Activated CD4-positive, alpha-beta T cell treated with anti-CD3 and anti-CD28 coated beads, Interleukin-2, amount 10 ng/mL, durations not matched to agents 7 days and 5 days (primary cell): ENCODE measurements at places on chromosomes 3 and 15. TPM values are rescaled to one million over a fixed set of nuclear protein-coding genes. Genes with fewer than 3 reads are reported as not detected.

DNA sequence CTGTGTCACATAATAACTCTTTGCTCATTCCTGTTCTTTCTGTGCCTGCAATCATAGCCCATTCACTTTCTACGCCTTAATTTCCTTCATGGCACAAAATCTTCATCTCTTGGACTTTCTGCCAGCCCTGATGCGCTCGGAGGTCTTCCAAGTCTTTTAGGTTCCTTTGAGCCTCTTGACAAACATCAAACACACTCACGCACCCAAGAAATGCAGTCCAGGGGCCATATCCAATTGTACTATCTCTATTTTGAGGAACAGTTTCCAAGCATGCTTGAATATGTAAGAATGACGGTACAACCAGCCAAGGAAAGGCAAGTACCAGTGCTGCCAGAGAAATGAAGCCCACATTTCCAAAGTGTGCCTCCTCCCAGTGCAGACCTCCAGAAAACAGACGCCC is 234.1 kb downstream of the MEX3B start:
- no peaks in the 10 kb centered on the region for H3K36me3 ChIP-seq
- no peaks in the 10 kb centered on the region for H3K27me3 ChIP-seq
- H3K4me3 ChIP-seq: no peak overlapping the region
- H3K27ac ChIP-seq: no peak overlapping the region
- H3K4me1 ChIP-seq: no peaks in the 10 kb centered on the region

- no peak for DNase-seq
- no peak overlapping the region for H3K27ac ChIP-seq
- H3K27me3 ChIP-seq: no peaks in the 10 kb centered on the region
- no peaks in the 10 kb centered on the region for H3K4me1 ChIP-seq
- H3K4me3 ChIP-seq: no peak overlapping the region
Measured at GRCh38 chr3:181933052-181933618, 221.4 kb downstream of the SOX2 start.

- no peak for DNase-seq
- H3K27me3 ChIP-seq: no peaks in the 10 kb centered on the region
- no peaks in the 10 kb centered on the region for H3K36me3 ChIP-seq
- H3K27ac ChIP-seq: no peak overlapping the region
Measured at GRCh38 chr3:97686258-97686657, 78.3 kb upstream of the ARL6 start.

DNA sequence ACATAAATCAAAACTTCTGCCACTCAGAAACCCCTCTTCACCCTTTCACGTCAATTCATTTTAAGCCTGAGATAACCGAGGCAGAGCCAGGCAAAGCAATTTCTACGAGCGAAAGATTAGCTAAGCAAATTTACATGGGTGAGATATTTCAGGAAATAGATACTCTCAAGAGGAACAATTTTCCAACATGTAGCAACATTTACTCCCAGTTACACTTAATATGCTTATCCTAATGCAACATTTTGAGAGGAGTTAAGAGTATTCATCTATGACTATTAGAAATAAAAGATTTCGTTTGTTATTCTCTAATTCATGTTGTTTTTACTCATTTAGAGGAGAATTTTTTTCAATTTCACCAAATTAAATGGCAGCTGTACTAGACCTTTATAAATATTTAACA is 837 bp downstream of the TMC3 start:
- no peaks in the 10 kb centered on the region for H3K27me3 ChIP-seq
- H3K4me3 ChIP-seq: no peak overlapping the region
- H3K4me1 ChIP-seq: no peaks in the 10 kb centered on the region
- no peak for DNase-seq
- no peaks in the 10 kb centered on the region for H3K36me3 ChIP-seq

DNA sequence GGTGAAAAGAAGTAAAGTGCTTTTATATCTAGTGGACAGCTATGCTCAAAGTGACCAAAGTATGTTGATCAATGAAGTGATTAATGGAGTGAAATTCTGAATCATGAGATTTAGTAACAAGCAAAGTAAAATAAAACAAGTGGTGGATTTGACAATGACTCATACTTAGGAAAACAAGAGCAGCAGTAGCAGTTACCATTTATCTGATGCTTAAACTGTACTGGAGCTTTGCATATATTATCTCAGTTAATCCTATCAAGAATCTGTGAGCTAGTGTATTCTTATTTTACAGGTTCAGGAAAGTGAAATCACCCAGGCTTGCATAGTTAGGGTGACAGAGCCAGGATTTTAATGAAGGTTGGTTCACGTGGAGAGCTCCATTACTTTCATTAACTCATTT is 50.6 kb upstream of the SPATA16 start:
- H3K4me1 ChIP-seq: no peaks in the 10 kb centered on the region
- no peaks in the 10 kb centered on the region for H3K27me3 ChIP-seq
- H3K27ac ChIP-seq: no peak overlapping the region
- no peak for DNase-seq
- H3K36me3 ChIP-seq: no peaks in the 10 kb centered on the region
- no peak overlapping the region for H3K4me3 ChIP-seq

DNA sequence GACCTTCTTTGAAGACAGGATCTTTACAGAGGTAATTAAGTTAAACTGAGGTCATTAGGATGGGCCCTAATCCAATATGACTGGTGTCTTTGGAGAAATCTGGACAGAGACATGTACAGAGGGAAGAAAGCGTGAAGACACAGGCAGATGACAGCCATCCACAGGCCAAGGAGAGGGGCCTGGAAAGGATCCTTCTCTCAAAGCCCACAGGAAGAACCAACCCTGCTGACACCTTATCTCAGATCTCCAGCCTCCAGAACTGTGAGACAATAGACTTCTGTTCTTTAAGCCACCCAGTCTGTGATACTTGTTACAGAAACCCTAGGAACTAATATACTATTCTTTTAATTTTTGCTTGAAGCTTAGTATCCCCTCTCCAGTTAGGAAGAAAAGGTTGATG is 74.2 kb downstream of the WDR76 start:
- H3K4me3 ChIP-seq: no peak overlapping the region
- no peak for DNase-seq
- no peaks in the 10 kb centered on the region for H3K36me3 ChIP-seq
- H3K27ac ChIP-seq: no peak overlapping the region
- no peaks in the 10 kb centered on the region for H3K27me3 ChIP-seq

- peaks cover 9% of the 10 kb centered on the region for H3K4me1 ChIP-seq
- H3K27ac ChIP-seq: no peak overlapping the region
- H3K4me3 ChIP-seq: no peak overlapping the region
- H3K36me3 ChIP-seq: no peaks in the 10 kb centered on the region
- DNase-seq: no peak
Measured at GRCh38 chr3:129553171-129553570, 10.2 kb downstream of the H1-8 start.

DNA sequence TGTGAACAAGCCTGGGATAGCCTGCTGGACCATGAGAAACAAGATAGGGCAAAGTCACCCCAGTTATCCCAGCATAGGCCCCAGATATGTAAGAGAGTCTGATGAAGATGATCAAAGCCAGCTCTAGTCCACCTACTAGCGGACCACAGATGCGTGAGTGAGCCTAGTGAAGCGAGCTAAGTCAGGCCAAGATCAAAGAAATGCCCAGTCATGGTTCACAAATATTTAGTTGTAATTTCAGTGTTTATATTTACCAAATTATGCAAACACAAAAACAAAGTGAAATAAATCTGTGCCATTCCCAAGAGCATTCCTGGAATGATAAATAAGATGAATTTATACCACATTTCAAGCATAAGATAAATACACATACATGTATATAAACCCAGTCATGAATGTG is 308.1 kb upstream of the CTNNB1 start:
- H3K27ac ChIP-seq: no peak overlapping the region
- H3K4me3 ChIP-seq: no peak overlapping the region
- no peaks in the 10 kb centered on the region for H3K4me1 ChIP-seq
- DNase-seq: no peak

- no peak overlapping the region for H3K4me3 ChIP-seq
- H3K27me3 ChIP-seq: no peaks in the 10 kb centered on the region
- no peak overlapping the region for H3K27ac ChIP-seq
- H3K4me1 ChIP-seq: peaks cover 60% of the 10 kb centered on the region
- DNase-seq: no peak
Measured at GRCh38 chr15:31489281-31489680, 162.6 kb downstream of the KLF13 start.

DNA sequence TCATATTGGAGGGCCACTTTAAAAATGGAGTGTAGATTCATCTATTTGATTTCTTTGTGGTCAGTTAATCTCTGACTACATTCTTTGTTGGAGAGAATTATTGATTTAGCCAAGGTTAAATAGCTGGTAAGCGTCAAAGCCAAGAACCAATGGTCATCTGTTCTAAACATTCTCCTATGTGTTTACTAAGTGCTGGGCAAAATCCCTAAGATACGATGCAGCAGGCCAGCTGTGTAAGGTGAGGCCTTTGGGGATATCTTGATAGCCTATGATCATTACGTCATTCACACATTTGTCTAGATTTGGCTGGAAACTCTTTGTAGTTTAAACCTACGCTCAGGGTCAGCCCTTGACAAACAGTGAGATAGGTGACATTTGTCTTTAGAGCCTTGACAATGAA is 236.2 kb downstream of the NR1D2 start:
- DNase-seq: no peak
- H3K36me3 ChIP-seq: no peaks in the 10 kb centered on the region
- H3K27ac ChIP-seq: no peak overlapping the region
- H3K27me3 ChIP-seq: no peaks in the 10 kb centered on the region

- H3K36me3 ChIP-seq: peaks cover 29% of the 10 kb centered on the region
- H3K27me3 ChIP-seq: no peaks in the 10 kb centered on the region
- H3K4me3 ChIP-seq: peak overlapping the region; percentile 90
- no peak for DNase-seq
- H3K4me1 ChIP-seq: peaks cover 48% of the 10 kb centered on the region
Measured at GRCh38 chr3:25781145-25781757, 2.0 kb downstream of the NGLY1 start.

GRCh38 chr3:152019508-152019907 is 146.1 kb downstream of the SUCNR1 start:
- no peaks in the 10 kb centered on the region for H3K4me1 ChIP-seq
- no peak for DNase-seq
- no peak overlapping the region for H3K4me3 ChIP-seq
- H3K27ac ChIP-seq: no peak overlapping the region
- peaks cover 2% of the 10 kb centered on the region for H3K36me3 ChIP-seq
- H3K27me3 ChIP-seq: no peaks in the 10 kb centered on the region

- H3K4me1 ChIP-seq: peaks cover 93% of the 10 kb centered on the region
- peak overlapping the region; percentile 80 for H3K27ac ChIP-seq
- no peak for DNase-seq
- H3K4me3 ChIP-seq: peak overlapping the region; percentile 49
Measured at GRCh38 chr3:172515130-172515918, 7.9 kb downstream of the TNFSF10 start.

DNA sequence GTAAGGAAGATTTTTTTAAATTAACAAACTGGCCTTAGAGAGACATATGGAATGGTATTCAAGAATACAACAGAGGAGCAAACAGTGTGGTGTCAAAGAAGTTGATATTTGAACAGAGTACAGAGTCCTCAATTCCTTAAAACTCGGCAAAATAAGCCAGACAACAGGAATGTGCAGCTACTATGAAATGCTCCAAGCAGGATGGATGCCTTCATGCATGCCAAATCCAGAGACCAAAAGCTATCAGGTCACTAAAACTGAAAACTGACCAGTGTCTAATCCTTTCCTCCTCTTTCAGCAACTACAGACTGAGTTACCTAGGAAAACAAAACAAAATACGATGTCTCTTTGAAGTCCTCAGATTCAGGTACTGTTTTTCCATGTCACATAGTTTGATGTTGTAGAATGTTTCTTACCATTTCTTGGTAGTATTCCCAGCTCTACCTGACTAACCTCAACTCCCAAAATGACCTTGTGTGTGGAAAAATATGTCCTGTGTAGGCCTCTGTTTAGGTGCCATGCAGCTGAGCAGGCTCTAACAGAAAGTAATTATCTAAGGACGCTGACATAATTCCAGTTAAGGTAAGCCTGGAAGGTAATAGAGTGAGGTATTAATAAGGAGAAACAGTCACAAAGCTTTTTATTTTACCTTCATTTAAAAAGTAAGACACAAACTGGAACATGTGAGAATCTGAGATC is 46.9 kb downstream of the TBL1XR1 start:
- H3K27me3 ChIP-seq: no peaks in the 10 kb centered on the region
- H3K4me3 ChIP-seq: no peak overlapping the region
- peaks cover 30% of the 10 kb centered on the region for H3K36me3 ChIP-seq
- H3K4me1 ChIP-seq: peaks cover 58% of the 10 kb centered on the region

- H3K4me1 ChIP-seq: no peaks in the 10 kb centered on the region
- no peak for DNase-seq
- no peaks in the 10 kb centered on the region for H3K36me3 ChIP-seq
Measured at GRCh38 chr3:64343689-64344430, 118.6 kb upstream of the PRICKLE2 start.

GRCh38 chr3:170809007-170809974 is 60.7 kb downstream of the RPL22L1 start:
- H3K4me3 ChIP-seq: no peak overlapping the region
- H3K4me1 ChIP-seq: peaks cover 5% of the 10 kb centered on the region
- no peak overlapping the region for H3K27ac ChIP-seq
- H3K27me3 ChIP-seq: peaks cover 11% of the 10 kb centered on the region

DNA sequence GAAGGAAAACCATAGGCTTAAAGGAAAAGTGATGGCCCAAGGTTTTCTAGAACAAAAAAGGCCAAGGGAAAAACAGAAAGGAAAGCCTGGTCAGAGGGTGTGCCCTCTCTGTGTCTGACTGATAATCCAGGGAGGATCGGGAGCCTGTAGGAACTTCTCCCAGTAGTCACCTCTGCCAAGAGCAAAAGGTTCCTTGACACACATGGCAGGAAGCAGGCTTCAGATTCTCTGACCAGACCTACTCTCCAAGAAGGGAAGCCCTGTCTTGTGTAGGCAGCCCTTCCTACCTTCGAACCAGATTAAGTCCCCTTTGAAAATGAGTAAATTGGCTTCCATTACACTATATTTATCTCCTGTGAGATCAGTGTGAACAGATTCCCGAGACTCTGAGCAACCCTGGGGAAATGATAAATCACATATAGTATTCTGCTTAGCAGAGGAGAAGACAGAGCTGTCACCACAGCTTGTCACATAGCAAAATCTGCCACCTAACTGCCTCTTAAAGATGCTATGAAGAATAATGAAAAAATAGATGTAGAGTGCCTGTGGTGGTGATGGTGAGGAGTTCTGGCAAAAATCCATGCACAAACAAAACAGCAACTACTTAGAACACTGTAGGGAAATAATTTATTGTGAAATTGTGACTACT is 38.8 kb downstream of the PARP14 start:
- no peaks in the 10 kb centered on the region for H3K27me3 ChIP-seq
- peaks cover 97% of the 10 kb centered on the region for H3K36me3 ChIP-seq
- peaks cover 2% of the 10 kb centered on the region for H3K4me1 ChIP-seq
- no peak overlapping the region for H3K27ac ChIP-seq
- DNase-seq: no peak
- H3K4me3 ChIP-seq: no peak overlapping the region

DNA sequence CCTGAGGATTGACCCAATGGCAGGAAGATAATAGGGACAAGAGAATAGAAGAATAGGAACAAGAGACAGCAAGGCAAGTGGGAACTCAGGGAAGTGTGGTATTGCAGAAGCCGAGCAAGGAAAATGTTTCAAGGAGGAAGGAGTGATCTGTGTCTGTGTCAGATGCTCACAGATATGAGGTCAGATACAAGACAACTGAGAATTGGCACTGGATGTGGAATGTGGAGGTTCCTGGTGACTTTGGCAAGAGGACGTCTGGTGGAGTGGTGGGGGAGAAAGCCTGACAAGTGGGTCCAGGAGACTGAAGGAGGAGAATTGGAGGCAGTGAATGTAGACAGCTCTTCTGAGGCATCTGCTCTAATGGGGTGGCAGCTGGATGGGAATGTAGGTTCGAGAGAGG is 24.1 kb downstream of the GYG1 start:
- DNase-seq: no peak
- no peaks in the 10 kb centered on the region for H3K27me3 ChIP-seq
- H3K4me3 ChIP-seq: no peak overlapping the region

CIB1 gene
- 83.5 TPM for total RNA-seq

ARHGAP31 gene
- total RNA-seq: 2.4 TPM

IMPG2 gene
- total RNA-seq: 0.50 TPM

ISLR2 gene
- not detected for total RNA-seq

GRIP2 gene
- 0.15 TPM for total RNA-seq
